Spinal cord (tissue), 10 donors: ENCODE measurements at places on chromosomes 16 and 17. TPM values are rescaled to one million over a fixed set of nuclear protein-coding genes. Genes with fewer than 3 reads are reported as not detected.

Gene PDPK1
- total RNA-seq, result 31.7 TPM

Gene PPP1R27
- total RNA-seq, result not detected

Gene PTGES3L
- total RNA-seq, result 1.5 TPM

Gene TEKT5
- total RNA-seq, result 0.28 TPM

Gene CD300E
- 0.30 TPM for total RNA-seq

Gene C1QTNF1
- total RNA-seq, result 9.0 TPM

Gene CD79B
- total RNA-seq, result 1.1 TPM

Gene SOX15
- 6.8 TPM for total RNA-seq

Gene RAB37
- total RNA-seq, result 6.9 TPM
